NCI-H774 (cell line): ENCODE measurements at places on chromosomes 12 and 14.

DNA sequence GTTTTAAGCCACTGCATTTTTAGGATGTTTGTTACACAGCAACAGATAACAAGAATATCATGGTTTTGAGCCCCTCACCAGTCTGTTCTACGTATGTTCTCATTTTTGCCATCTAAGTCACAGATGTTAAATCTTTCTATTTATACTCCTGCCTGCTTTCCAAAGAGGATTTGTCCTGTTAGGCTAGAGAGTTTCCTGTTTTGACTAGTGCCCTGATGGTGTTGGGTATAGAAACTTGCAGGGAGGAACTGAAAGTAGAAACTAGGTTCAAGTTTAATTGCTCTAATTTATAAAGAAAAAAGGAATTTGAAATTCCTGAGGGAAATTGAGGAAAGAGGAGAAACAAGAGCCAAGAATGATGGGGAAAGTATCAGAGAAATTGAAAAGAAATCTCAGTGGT, 74.4 kb upstream of the COCH start:
- DNase-seq: no peak

- no peak for DNase-seq
Observed at GRCh38 chr12:95412482-95413311, 61.3 kb upstream of the METAP2 start.

DNA sequence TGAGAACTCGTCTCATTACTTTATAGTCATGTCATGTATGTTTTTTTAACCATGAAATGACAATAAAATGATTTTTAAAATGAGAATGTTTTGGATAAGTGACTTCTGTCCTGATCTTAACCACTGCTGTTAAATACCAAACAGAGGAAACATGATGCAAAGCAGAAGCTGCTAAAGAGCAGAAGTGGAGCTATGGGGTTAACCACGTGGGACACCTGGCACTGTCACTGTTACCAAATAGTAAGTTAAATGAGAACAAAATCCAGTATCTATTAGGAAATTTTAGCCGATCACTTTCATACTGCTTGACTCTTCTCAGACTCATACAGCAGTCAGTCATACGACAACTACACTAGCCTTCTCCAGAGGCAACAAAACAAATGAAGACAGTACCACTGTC, 82.4 kb downstream of the SCAF11 start:
- no peak for DNase-seq

GRCh38 chr12:124391340-124392261, 96.7 kb downstream of the RFLNA start:
- DNase-seq: no peak

DNA sequence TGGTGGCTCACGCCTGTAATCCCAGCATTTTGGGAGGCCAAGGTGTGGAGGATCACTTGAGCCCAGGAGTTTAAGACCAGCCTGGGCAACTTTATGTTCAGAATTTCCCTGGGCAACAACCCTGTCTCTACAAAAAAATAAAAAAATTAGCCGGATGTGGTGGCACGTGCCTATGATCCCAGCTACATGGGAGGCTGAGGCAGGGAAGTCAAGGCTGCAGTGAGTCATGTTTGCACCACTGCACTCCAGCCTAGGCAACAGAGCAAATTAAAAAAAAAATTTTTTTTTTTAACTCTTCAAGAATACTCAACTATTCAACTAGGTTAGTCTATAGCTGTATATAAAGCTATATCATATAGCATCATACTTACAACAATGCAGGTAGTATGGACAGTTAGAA, 113.0 kb downstream of the RALGAPA1 start:
- no peak for DNase-seq

DNA sequence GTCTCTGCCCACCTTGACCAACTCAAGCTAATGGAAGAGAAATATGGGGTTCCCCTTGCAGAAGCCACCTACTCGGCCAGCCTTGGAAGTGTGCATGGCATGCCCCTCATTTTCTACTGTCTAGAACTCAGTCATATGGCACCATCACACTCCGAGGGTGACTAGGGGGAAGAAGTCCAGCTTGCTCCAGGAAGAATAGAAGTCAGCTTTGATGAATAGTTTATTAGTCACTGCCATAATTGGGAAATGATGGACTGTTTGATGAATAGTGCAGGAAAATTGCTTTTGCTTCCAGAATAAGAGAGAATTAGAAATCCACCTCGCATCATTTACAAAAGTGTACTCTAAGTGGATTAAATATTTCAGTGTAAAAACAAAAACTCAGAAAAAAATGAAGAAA, 1030.6 kb downstream of the VRK1 start:
- DNase-seq: no peak

GRCh38 chr12:99658671-99659349, 11.3 kb downstream of the GARIN6 start:
- DNase-seq: peak; percentile 11

- DNase-seq: peak; percentile 77
Observed at GRCh38 chr12:92987362-92987761, 58.3 kb upstream of the EEA1 start.

- no peak for DNase-seq
Observed at GRCh38 chr12:8844665-8845064, 22.2 kb downstream of the A2ML1 start.

DNA sequence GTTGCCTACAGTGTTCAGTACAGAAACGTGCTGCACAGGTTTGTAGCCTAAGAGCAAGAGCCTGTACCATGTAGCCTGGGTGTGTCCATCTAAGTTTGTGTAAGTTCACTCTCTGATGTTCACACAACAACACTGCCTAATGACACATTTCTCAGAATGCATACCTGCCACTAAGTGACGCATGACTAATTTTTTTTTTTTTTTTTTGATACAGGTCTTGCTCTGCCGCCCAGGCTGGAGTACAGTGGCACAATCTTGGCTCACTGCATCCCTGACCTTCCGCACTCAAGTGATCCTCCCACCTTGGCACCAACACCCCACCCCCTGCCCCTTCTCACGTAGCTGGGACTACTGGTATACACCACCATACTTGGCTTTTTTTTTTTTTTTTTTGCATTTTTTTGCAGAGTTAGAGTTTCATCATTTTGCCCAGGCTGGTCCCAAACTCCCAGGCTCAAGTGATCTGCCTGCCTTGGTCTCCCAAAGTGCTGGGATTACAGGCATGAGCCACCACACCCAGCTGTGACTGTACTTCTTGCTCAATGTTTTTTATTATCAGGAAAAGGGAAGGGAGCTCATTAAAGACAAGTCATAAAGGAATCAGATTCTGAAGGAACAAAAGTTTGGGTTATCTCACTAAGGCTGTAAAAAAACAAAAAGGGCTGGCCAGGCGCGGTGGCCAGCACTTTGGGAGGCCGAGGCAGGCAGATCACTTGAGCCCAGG, 10.0 kb upstream of the CDC42BPB start:
- DNase-seq: no peak

- DNase-seq: no peak
Observed at GRCh38 chr12:24723759-24724158, 225.1 kb downstream of the BCAT1 start.

DNA sequence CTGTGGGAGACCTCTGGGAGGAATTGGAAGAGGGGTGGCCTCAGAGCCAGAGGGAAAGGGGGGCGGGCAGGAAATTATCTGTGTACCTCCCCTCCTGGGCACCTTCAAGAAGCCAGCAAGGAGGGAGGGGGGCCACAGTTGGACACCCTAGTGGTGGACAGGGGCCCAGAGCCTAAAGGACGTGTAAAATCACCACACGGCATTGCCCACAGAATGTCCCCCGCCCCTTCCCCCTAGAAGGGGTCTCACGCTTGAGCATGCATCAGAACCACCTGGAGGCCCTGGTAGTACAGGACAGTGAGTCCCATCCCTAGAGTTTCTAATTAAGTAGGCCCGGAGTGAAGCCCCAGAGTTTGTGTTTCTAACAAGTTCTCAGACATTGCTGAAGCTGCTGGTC, 8.2 kb downstream of the ENDOU start:
- DNase-seq: no peak

GRCh38 chr14:51298895-51299294, 58.8 kb downstream of the TMX1 start:
- DNase-seq: no peak

DNA sequence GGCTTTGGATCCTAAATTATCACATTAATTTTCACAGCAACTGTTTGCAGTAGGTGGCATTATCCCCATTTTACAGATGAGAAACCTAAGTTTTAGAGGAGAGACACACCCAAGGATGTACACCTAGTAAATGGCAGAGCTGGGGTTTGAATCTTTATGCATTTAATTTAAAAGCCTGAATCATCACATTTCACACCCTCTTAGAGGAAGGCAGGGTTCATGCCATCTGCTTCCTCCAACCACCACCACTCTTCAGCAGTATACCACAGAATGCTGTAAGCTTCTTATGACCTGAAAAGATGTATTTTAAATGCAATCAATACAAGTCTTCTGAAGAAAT, 90.3 kb downstream of the CRADD start:
- no peak for DNase-seq

DNA sequence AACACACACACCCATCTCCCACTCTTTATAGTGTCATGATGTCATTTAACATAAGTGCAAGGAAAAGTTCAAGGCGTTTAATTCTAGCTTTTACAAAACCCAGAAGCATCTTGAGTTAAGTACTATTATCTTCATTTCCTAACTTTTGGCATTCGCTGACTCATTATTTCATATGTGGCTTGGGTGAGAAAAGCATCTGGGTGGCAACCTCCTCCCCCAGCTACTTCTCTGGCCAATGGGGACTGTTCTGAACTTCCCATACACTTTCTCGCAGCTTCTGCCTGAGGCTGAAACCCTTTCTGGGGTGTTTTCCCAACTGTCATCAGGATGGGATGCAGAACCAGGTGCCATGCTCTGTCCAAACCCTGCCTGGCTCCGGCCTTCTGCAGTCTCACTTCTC, 2.8 kb upstream of the MARK3 start:
- DNase-seq: no peak

- DNase-seq: no peak
Observed at GRCh38 chr14:20429801-20430669, 5.9 kb downstream of the KLHL33 start.

DNA sequence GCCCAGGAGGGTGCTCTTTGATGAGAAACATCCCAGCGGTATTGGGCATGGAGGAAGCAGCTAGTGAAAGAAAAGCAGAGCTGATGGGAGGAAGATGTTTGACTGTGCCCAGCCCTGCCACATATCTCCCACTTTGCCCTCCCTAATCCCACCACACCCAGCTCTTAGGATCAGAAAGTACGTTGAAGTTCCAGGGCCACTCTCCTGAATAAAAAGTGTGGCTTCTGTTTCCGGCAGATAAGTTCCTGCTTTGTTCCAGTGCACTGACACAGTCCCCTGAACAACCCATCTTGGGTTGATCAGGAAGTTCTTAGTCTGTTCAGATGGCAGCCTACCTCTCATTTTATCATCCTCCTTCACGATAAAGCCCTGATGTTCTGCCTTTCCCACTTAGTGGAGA, 16.5 kb downstream of the TPCN1 start:
- no peak for DNase-seq

GRCh38 chr12:92143686-92144630, 1.7 kb downstream of the BTG1 start:
- DNase-seq: peak; percentile 71

GRCh38 chr14:73055251-73055650, 3.1 kb upstream of the RBM25 start:
- DNase-seq: no peak

GRCh38 chr14:103086771-103087342, 2.8 kb downstream of the LBHD2 start:
- no peak for DNase-seq

GRCh38 chr14:54189748-54190354, 207.0 kb upstream of the CDKN3 start:
- no peak for DNase-seq

GRCh38 chr12:47881826-47882427, 22.9 kb downstream of the VDR start:
- DNase-seq: no peak

DNA sequence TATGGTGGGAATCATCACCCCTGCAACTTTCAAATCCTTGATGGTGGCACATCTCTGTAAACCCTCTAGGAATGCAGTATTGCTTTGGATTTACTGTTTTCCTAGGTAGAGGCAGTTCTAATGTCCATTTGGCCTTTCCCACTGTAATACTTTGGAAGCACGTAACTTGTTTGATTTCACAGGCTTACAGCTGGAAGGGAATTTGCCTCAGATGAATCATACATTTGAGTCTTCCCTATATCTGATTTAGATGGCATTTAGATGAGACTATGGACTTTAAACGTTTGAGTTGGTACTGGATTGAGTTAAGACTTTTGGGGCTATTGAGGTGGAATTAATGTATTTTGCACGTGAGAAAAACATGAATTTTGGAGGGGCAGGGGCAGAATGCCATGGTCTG, 35.9 kb downstream of the DAAM1 start:
- no peak for DNase-seq

DNA sequence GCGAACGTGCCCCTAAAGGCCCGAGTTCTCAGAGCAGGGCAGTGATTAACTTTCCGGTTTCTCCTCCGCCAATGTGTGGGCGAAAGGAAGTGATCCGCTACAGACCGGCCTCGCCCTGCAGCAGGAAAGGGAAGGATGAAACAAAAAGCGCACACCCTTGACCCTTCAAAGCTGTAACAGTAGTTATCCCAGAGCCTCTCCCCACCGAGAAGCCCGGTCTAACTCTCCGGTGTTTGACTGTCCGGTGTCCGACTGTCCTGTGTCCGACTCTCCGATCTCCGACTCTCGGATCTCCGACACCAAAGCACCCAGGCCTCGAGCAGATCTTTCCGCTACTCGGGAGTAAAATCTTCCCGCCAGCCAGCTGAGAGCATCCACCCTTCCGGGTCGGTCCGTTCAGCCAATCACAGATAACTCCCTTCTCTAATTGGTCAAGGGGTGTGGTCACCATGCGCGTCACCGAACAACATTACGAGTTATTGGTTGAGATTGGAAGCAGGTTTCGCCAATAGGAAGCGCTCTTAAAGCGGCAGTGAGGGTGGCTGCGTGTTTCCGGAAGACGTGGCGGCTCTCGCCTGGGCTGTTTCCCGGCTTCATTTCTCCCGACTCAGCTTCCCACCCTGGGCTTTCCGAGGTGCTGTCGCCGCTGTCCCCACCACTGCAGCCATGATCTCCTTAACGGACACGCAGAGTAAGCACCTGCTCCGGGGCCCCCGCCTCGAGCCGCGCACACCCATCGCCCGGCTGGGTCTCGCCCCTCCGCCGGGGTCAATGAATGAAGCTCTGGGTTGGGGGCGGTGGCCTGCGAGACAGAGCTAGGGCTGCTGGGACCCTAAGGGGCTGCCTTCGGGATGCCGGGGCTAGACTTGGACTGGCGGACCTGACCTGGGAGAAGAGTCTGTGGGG, at the start of the genes GOLT1B and RECQL:
Gene GOLT1B (plus strand): TSS at position 532 of the 906 bp plus-strand sequence. CDS start 135 bp downstream, at position 667.
Gene RECQL (minus strand): TSS at position 378 of the 906 bp plus-strand sequence. CDS start 2,065 bp downstream, outside the sequence.
- peak; percentile 99 for DNase-seq
